ENCODE measurements at places on chromosomes 6 and 20.

GRCh38 chr6:20978151-20978614, 443.9 kb downstream of the CDKAL1 start:
- no peak for DNase-seq

DNA sequence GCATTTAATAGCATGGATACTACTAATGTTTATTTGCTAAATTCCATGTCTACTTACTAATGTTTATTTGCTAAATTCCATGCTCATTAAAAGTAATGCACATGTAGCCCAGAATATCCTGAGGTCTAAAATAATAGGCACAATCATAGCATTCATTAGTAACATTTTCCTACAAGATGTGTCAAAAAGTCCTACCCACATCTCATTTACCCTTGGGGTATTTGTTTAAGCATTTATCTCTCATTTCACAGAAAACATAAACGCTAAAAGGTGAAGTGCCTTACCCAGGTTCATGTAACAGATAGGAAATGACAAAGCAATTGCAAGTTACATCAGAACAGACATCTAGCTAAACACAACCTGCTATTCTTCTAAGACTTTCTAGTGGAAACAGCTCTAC, 457.1 kb downstream of the HACE1 start:
- no peak for DNase-seq

DNA sequence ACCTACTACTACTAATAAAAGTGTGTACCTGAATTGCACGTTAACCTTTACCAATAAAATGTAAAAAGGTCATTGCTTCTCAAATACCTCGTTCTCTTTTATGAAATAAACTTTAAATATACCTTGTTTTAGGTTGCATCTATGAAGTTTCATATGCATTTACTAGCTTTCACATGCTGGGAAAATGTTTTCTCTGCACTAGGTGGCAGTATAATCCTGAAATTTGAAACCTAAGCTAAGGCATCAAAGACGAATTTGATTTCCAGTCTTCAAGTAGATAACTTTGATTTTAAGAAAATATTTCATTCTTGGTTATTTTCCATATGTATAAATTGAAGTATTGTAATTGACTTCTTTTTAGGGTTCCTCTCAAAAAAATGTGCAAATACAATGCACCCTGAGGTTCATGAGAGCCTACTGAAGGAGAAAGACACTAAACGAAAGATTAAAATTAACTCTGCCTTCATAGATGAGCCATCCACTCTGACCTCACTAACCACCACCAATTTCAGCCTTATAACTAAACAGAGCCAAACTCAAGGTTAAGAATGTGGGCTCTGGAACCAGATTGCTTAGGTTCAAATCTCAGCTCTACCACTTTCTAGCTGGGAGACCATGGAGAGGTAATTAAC, 7.3 kb upstream of the COL9A1 start:
- no peak for DNase-seq

DNA sequence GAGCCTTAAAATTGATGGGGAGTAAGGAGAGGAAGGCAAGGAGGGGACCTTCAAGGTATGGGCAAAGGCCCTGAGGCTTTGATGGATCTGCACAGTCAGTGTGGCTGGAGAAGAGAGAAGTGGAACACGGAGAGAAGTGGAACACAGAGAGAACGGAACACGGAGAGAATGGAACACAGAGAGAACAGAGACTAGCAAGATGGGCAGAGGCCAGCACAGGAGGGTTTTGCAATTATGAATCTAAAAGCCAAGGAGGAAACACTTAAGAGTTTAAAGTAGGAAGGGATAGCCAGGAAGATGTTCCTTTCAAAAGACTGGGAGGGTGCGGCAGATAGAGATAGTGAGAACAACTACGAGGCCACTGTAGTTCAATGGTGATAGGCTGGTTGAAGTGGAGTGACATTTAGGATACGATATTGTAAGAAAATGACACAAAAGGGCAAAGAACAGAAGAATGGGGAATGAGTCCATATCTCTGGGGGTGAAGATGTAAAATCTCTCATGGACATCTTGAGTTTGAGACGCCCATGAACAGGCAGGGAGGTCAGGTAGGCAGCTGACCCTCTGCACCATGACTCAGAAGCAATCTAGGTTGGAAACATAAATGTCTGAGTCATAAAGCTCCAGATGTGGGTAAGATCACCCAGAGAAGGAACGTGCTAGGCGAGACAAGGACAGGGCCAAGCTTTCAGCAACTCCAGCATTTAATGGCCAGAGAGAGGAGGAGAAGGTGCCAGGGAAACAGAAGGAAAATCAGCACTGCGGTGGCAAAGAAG, 25.4 kb downstream of the ZMYND8 start:
- DNase-seq: no peak

DNA sequence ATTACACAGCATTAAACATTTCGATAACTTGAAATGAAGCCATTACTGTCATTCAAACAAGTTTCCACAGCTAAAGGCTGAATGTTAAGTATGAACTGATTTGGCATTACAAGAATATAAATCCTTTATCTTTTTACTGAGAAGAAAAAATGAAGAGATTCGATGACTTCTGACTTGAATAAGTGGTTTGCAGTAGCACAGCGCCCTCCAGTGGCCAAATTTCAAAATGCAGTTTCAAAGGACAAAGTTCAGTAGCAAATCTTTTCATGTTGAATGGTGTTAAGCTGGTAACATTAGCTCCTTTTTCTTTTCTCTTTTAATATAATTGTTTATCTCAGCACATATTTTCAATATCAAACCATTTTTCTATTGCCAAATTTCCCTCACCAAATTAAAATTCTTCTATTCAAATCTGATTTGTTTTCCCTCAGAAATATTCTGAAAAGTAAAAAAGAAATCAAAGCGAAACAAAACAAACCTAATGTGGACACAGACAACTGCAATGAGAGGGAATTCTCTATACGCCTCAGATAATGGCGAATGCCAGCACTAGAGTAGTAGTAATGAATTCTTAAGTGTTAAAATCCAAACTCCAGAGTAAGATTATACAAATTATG, 145.7 kb downstream of the BTBD9 start:
- no peak for DNase-seq

DNA sequence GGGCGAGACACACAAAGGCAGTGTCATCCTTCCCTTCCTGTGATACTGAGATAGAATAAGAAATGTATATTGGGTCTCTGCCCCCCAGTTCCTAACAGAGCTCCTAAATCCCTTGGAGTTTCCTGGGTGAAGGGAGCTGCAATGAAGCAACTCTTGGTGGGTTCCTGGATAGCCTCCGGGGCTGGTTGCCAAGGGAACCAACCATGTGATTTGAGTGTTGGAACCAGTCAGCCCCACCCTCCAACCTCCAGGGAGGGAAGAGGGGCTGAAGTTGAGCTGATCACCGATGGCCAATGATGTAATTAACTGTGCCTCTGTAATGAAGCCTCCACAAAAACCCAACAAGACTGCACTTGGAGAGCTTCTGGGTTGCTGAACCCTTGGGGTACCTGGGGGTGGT, 116.6 kb downstream of the SLC22A3 start:
- no peak for DNase-seq

- no peak for DNase-seq
These were observed 64.8 kb downstream of the JARID2 start for GRCh38 chr6:15310680-15311079.

DNA sequence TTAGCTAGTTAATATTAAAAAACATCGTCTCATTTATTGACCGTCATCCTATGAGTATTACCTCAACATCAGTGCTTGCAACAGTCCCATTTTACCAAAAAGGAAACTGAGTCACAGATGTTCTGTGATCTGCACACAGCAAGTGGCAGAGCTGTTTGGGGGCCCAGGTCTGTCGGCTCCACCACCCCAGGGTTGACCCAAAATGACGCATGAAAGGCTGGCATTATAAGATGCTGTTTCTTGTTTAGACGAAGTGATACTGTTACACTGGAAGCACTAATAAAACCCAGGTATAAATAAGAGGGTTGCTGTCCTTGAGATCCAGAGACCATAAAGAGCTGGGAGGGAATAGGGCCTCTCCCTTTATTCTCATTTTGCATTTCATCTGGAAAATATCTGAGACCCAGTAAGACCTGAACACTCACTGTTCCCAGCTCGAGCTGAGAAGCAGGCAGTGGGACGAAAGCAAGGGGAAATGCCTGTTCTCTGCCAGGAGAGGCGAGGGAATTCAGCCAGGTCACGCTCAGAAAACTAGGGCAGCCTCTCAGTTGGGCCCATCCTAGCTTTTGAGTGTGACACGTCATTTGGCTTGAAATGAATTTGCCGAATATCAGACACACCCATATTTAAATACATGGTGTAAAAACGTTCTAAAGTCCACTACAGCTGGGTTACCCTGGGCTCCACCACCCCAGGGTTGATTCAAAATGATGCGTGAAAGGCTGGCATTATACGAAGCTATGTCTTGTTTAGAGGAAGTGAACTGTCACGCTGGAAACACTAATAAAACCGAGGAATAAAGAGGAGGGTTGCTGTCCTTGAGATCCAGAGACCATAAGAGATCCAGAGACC, 1.4 kb upstream of the MICAL1 start:
- DNase-seq: no peak

DNA sequence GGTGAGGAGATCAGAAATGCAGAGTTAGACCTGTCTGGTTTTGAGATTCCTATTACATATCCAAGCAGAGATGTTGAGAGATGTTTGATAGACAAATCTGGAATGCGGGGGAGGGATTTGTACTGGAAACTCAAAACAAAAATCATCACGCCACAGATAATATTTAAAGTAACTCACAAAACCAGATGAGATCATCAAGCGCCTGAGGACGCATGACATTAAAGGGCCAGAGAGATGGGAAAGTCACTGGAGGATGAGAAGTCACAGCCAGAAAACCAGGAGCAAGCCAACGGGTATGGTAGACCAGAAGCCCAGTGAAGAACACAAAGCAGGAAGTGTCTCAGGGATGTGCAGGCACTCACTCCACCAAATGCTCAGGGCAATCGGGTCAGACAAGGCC, 87.7 kb downstream of the DLL1 start:
- DNase-seq: no peak

DNA sequence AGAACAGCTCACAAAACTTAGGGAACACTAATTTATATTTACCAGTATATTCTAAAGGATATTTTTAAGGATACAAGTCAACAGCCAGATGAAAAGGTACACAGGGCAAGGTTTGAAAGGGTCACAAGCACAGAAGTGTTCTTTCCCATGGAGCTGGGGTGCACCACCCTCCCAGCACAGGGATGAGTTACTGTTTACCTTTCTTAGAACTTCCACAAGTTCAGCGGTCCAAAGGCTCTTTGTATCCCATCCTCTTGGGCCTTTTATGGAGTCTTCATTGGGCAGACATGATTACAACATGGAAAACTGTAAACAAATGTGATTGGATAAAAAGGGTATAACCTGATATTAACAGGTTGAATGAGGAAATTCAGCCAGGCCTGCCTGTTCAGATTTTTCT, 1.1 kb upstream of the IL17F start:
- DNase-seq: no peak

DNA sequence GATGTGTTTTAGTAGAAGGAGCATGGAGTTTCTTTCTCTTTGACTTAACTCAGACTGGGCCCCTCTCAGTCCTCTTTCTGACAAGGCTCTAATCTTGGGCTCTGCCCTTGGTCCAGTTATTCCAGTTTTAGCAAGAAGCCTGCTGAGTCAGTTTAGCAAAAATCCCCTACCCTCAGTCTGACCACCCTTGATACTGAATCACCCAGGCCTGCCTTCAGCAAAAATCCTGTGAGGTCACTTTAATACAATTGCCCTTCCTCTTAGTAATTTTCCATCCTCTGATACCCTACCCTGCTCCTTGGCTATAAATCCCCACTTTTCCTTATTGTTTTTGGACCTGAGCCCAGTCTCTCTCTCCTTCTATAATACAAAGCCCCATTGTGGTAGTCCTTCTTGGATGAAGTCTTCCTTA, 326.7 kb upstream of the NOX3 start:
- no peak for DNase-seq

GRCh38 chr20:41413169-41413568, 46.6 kb upstream of the EMILIN3 start:
- DNase-seq: no peak

DNA sequence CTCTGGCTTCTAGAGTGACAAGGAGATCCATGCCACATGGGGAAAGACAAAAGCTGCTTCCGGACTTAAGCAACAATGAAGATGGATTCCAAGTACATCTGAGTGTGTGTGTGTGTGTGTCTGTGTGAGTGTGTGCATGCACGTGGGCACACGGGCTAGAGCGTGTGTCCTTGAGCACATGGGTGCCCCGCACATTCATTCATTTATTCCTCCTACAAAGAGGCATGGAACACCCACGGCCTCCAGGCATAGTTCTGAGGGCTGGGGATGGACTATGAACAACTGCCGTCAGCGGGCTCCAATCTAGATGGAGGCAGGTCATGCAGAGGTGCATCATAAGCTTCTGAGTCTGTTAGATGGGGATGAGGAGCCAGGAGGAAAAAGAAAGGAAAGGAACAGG, 49.1 kb downstream of the GRM4 start:
- no peak for DNase-seq

DNA sequence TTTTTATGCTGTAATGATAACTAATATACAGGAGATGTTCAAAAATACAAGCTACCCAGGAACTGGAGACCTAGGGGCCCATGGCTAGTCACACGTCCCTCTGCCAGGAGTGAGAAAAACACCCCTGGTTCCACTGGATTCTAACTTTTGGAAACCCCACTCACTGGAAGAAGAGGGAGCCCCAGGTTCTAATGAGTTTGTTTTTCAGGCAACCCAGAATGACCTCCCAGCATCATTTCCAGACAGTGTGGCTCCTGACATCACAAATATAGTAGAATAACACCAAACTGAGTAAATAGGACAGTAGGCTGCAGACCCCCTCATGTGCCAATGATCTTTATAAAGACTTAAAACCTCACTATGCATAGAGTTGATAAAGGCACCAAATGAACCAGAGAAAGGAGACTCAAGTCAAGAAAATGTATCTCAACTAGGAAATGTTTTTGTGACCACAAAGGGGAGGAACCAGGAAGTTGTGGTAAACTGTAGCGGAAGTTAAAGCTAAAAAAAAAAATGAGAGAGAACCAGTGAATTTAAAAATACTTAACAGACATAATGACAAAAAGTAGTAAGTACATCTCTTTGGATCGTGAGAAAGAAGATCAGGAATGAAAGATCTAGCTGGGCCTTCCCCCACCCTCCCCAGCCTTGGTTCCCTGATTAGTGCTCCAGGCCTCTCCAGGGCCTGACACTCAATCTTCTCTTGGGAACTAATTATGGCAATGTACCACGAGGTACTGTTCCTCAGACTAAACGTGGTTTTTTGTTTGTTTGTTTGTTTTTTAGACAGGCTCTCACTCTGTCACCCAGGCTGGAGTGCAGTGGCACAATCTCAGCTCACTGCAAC, 19.8 kb downstream of the HLA-E start:
- DNase-seq: no peak

GRCh38 chr6:145569140-145569539, 166.2 kb downstream of the EPM2A start:
- no peak for DNase-seq

- no peak for DNase-seq
These were observed 37.3 kb downstream of the MAPK14 start for GRCh38 chr6:36064770-36065396.
